ENCODE measurements at places on chromosomes 7 and 10. TPM values are rescaled to one million over a fixed set of nuclear protein-coding genes. Genes with fewer than 3 reads are reported as not detected.

DNA sequence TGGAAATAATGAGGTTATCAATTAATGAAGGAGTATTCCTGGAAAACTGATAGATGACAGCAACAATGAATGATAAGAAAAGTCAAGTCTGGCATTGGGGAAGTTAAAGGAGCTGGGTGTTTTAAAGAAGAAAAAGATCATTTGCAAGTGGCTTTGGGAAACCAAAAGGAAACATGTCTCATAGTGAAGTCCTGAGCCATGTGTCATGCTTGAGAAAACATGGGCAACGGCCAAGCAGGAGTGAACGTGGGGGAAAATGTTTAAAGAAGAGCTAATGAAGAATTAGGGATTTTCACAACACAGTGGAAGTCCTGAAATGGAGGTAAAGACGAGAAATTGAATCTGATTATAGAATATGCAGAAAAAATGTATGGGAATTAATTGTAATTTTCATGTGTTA, 1383.2 kb upstream of the CELF2 start:
- no peak for DNase-seq

DNA sequence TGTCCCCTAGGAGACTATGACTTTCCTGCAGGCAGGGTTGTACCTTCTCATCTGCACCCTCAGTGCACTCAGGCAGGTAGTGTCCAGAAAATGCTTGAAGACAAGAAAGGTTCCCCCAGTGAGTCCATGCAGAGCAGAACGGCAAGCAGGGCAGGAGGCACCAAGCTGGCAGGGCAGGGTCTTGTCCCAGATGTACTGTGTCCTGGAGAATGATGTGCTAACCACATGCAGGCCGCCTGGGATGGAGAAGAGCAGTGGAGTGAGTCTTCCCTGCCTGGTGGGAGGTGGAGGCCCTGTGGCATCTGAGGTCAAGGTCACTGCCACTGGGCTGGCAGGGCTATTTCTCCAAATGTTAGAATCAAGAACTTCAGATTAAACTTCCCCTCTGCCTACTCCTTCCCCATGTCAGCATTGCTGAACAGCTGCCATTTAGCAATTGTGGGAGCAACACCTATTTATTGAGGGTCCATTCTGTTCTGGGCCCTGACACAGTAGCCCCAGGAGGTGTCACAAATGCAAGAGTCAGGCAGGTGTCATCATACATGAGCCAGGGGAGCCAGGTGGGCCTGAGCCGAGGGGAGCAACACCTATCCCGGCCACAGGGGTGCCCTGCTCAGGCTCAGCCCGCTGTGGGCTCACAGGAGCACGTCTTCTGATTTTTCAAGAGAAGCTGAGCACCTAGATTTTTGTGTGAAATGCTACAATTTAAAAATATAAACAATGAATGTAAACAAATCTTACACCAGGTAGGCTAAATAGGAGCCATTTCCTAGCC, 34.1 kb downstream of the PTPRE start:
- DNase-seq = no peak

Gene PNLIP
- total RNA-seq = not detected

DNA sequence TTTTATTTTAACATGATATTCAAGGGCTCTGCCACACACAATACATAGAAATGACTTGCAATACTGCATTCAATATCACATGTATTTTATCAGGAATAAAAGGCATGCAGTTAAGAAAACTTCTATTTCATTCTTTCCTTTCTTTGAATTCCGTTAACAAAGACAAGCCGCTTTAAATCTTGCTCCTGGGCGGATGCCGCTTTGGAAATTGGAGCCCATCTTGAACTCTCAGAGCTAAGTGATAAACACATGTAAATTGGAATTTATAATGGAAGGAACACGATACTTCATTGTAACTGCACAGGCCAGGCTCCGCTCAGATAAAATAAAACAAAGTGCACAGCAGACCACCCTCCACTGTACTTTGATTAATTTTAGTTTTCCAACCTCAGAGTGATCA, 774.5 kb upstream of the COBL start:
- no peak for DNase-seq

Gene SSC4D
- 0.78 TPM for total RNA-seq

DNA sequence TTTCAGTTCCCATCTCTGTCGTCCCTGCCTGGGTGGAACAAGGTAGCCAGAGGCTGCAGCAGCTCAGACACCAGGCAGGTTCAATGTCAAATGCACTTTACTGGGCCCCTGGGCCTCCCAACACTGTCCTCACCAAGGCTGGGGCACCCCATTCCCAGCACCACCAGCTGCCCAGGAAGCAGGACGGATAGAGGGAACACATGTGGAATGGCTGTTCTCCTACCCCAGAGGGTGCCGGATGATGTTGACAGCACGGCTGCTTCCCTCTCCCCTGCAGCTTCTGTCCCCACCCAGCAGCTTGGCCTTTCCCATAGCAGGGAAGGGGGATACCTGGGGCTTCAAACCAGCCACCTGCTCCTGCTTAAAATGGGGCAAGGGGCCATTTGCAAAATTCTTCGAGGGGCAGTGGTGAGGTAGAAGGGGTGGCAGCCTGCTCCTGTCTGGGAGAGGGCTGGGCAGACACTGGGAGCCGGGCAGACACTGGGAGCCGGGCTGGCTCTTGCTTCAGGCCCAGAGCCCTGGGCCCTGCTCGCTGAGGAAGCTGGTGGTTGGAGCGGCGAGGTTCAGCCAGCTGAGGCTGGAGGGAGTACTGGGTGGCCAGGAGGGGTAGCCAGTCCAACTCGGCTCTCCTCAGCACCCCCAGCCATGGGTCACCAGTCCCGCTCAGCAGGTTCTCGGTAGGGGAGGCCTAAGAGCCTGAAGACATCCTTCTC, 9.1 kb downstream of the POLL start:
- no peak for DNase-seq

DNA sequence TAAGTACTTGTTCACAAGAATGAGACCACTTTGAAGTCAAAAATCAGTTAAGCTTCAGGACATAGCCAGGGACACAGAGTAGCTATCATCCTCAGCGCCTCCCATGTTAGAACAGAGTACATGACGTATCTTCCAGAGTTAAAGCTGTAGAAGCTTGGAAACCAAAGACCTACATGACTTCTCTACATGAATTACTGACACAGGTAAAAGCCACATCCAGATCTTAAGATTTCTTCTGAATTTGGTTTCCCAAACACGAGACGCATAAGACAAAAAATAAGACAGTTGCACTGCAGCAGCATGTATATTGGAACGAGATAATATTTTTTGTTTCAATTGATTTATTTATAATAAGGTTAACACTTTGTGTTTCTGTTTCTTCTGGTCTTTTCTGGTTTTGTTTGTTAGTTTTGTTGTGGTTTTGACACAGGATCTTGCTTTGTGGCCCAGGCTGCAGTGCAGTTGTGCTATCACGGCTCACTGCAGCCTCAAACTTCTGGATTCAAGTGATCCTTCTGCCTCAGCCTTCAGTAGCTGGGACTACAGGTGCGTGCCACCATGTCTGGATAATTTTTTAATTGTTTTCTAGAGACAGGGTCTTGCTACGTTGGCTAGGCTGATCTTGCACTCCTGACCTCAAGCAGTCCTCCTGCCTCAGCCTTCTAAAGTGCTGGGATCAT, 10.2 kb upstream of the EPC1 start:
- DNase-seq = no peak

Gene LMOD2
- total RNA-seq = 273 TPM

Gene UCN3
- total RNA-seq = not detected

DNA sequence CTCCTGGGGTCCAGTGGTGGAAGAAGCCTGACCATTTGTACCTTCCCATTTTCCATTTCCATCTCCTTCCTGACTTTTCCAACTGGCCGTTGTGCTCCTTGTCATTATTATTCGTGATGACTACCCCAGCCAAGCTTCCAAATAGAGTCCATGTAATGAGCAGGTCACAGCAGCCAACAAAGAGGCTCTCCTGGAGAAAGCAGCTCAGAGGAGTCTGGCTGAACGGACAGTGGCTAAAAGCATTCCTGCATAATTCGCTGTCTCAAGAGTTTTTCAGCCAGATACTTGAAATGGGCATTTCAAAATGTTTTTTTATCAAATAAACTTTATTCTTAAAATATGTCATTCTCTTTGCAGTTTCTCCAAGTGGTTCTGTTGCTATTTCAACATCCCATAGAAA, 458.6 kb downstream of the INHBA start:
- DNase-seq = no peak
